ENCODE measurements at places on chromosomes 2 and 18. TPM values are rescaled to one million over a fixed set of nuclear protein-coding genes. Genes with fewer than 3 reads are reported as not detected.

Gene SLC19A3
- 0.17 TPM for total RNA-seq

Gene CIB4
- not detected for total RNA-seq

- no peaks in the 10 kb centered on the region for H3K4me1 ChIP-seq
- no peak overlapping the region for H3K27ac ChIP-seq
- no peak for DNase-seq
- H3K27me3 ChIP-seq = no peaks in the 10 kb centered on the region
- no peaks in the 10 kb centered on the region for H3K36me3 ChIP-seq
- H3K4me3 ChIP-seq = no peak overlapping the region
These were observed 1526.0 kb downstream of the LRP1B start for GRCh38 chr2:140604788-140605187.

DNA sequence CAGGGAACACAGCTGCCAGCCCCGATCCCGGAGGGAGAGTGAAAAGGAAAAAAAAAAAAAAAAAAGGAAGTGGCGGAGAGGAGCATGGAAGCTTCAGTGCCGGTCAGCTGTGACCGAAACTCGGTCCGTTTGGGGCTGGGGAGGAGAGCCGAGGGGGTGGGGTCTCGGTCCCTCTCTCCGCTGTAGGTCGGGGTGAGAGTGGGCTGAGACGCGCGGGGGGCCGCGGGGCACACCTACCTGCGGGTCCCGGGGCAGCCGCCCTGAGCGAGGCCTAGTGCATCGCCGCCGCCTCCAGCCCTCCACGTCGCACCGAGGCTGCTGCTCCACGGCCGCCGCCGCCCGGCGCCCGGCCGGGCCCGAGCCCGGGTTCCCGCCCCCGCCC is 536 bp downstream of the VPS54 start:
- H3K4me1 ChIP-seq = peaks cover 3% of the 10 kb centered on the region
- H3K27me3 ChIP-seq = no peaks in the 10 kb centered on the region
- no peak for DNase-seq
- no peaks in the 10 kb centered on the region for H3K36me3 ChIP-seq
- peak overlapping the region; percentile 94 for H3K4me3 ChIP-seq
- peak overlapping the region; percentile 92 for H3K27ac ChIP-seq

GRCh38 chr18:5107988-5108387 is 89.1 kb downstream of the AKAIN1 start:
- DNase-seq = no peak
- no peaks in the 10 kb centered on the region for H3K4me1 ChIP-seq
- no peak overlapping the region for H3K4me3 ChIP-seq
- H3K27me3 ChIP-seq = no peaks in the 10 kb centered on the region
- no peak overlapping the region for H3K27ac ChIP-seq
- H3K36me3 ChIP-seq = no peaks in the 10 kb centered on the region

Measured in fibroblast of lung (primary cell).